Activated T-cell treated with anti-CD3 and anti-CD28 coated beads, Interleukin-2, amount 50 U/mL, for 72 hours (primary cell): ENCODE measurements at places on chromosomes 7 and 10. TPM values are rescaled to one million over a fixed set of nuclear protein-coding genes. Genes with fewer than 3 reads are reported as not detected.
A peak's percentile ranks its signal among the peaks of the same experiment; 100 is the strongest.

DNA sequence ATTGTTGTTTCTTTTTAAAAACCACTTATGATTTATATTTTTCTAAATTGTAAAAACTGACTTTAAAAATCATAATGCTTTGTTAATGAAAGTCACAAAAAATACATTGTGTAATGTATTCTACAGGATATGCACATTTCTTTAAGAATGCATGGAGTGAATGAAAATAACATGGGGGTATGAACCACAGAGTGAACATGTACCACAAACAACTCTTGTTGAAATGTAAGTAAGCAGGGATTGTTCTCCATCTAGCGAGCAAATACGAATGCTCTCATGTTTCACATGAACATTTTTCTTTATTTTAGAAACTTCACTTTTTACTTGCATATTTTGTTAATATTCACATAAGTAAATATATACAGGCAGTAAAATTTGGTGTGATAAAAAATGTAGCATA is 35.6 kb upstream of the LAMB4 start:
- DNase-seq, result no peak

DNA sequence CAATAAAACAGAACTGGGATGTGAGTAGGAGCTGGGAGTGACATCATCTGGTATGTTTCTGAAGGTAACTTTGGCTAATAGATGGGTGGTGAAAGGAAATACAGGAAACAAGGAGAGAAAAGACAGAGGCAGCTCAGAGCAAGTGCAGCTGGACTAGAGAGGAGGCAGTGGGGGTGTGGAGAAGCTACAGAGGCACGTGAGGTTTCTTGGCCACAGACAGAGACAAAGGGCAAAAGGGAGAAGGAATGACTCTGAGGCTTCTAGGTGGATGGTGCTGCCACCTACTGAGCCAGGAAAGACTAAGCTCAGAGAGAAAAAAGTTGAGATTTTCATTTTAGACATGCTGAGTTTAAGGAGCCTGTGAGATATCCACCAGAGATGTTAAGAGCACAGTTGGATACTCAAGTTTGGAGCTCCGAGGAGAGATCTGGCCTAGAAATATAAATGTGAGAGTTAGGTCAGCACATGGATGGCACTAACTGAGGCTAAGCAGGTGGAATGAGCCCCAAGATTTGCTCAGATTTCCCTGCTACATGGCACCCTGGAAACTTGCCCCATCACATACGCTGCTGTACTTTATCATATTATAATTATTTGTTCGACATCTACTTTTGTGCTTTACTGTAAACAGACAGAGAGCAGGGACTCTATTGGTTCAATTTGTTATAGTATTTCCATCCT is 293.0 kb upstream of the IMMP2L start:
- DNase-seq, result no peak

- no peak for DNase-seq
Observed at GRCh38 chr7:134891696-134892678, 94.3 kb upstream of the AGBL3 start.

GRCh38 chr7:27103489-27104226 is 1.2 kb upstream of the HOXA2 start:
- no peak for DNase-seq

DNA sequence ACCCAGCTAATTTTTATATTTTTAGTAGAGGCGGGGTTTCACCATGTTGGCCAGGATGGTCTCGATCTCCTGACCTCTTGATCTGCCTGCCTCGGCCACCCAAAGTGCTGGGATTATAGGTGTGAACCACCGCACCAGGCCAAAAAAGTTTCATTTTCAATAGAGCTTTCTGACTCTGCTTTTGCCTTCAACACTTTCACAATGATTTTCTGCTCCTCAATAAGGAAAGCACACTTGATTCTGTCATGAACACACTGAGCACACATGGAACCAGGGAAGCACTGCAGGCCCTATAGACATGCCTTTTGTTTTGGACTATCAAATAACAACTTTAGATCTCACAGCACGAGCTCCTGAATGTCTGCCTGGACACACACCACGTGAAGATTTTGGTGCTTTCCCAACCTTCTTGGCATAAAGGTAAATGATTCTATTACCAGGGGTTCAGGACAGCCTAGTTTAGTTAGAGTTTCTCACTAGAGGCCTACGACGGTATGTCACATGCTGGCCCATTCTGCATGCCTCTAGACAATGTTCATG is 8.0 kb downstream of the RRP12 start:
- DNase-seq, result no peak

GRCh38 chr10:6346631-6347030 is 143.9 kb downstream of the PFKFB3 start:
- DNase-seq, result no peak

- DNase-seq, result peak; percentile 11
Observed at GRCh38 chr7:118590107-118590506, 365.6 kb downstream of the ANKRD7 start.

DNA sequence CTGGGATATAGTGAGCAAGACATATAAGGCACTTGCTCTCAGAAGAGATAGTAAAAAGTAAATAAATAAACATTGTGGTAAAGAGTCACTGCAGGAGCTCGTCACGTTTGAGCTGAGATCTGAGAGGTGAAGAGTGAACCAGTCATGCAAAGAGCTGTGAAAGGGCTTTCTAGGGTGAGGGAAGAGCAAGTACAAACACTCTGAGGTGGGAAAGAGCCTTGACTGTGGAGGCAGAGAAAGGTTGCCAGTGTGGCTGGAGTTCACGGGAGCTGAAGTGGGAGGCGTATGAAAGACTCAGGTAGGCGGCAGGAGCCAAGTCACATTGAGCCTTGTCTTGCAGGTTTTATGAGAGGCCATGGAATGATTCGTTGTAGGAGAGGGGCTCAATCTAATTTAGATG is 141.0 kb downstream of the C1GALT1 start:
- no peak for DNase-seq

GRCh38 chr10:109861081-109861480 is 62.2 kb downstream of the XPNPEP1 start:
- no peak for DNase-seq

GRCh38 chr7:45708046-45708950 is 134.1 kb downstream of the ADCY1 start:
- DNase-seq, result no peak

GRCh38 chr7:24378871-24379616 is 95.1 kb downstream of the NPY start:
- no peak for DNase-seq

DNA sequence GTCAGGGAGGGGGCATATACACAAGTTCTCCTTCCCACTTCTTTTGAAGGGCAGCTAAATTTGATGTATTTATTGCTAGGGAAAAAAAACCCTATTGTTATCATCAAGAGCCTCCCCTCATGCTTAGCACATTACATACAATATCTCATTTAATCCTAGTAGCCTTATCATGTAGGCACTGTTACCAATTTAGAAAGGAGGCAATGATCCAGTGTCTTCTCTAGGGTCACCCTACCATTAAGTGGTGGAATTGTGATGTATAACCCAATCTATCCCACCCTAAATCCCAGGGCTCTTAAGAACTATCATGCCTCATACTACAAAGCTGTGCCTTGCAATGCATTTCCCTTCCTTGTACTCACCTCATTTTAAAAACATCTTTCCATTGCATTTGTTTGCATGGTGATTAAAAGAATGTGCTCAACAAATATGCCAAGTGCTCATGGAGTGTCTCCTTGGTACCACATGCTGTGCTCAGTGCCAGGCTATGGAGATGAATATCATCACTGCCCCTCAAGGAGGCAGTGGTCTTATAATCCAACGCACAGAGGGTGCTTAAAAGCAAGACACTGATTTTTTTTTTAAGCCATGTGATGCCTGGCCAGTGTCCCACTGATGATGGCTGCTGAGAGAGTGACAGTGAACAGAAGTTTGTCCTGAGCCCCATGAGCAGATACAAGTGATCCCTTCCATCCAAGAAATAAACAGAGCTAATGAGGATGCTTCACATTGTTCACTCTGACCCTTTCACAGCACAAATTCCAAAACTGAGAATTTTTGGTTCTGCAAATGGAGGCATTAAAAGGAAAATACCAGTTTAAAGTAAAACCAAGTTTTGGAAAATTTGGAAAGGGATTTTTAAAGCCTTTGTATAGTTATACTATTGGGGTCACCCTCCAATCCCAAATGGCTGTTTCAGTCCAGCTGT is 98.2 kb downstream of the SORBS1 start:
- no peak for DNase-seq

- no peak for DNase-seq
Observed at GRCh38 chr10:79385804-79386531, 38.7 kb downstream of the PPIF start.

DNA sequence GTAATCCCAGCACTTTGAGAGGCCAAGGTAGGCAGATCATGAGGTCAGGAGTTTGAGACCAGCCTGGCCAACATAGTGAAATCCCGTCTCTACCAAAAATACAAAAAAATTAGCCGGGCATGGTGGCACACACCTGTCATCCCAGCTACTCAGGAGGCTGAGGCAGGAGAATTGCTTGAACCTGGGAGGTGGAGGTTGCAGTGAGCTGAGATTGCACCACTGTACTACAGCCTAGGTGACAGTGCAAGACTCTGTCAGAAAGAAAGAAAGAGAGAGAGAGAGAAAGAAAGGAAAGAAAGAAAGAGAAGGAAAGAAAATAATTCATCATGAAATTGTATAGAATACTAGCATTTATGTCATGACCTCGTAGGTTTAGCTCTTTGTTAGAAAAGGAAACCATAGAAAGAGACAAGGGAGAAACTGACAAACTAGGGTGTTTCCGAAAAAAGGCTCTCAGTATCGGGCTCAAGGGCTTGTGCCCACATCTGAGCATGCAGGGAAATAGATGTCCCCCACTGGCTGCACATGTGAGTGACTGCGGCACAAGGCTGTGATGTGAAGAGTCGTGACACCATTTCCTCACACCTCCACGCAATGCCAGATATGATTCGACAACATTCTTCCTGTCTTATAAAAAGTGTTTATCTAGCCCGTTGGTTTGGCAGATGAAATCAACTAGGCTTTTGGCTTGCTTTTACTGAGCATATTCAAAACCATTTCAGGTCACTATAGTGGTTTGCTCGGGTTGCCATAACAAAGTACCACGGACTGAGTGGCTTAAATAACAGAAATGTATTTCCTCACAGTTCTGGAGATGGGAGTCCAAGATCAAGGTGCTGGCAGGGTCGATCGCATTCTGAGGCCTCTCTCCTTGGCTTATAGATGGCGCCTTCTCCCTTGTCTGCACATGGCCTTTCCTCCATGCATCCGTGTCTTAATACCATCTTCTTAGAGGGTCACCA is 2.0 kb downstream of the SRGN start:
- peak; percentile 91 for DNase-seq

DNA sequence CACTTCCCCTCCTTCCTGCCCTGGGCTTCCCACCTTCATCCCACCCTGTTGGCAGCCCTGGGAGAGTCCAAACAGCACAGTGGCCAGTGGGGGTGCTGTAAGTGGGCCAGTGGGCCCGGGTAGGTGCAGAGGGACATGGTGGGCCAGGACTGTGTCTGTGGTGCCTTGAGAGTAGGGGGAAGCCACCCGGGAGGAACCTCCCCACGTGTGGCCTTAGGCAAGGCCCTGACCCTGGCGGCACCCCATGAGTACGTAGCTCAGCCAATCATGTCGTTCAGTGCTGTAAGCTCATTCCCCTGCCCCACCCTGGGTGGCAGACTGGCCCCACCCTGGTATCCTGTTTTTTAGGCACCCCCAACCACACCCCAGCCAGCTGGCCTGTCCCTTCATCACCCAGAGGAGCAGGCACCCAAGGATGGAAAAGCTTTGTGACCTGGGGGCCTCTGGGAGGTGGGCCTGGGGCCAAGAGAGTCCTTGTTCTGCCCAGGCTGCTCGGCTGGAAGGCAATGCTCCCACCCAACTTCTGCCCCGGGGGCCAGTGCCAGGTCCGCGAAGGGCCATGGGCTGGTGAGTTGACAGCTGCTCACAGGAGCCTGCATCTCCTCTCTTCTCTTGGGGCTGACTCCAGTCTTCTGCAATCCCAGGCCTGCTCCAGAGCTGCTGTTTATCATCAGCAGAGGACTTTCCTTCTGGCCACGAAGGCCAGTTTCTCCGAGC is 41.6 kb downstream of the TSPAN15 start:
- DNase-seq, result no peak

DNA sequence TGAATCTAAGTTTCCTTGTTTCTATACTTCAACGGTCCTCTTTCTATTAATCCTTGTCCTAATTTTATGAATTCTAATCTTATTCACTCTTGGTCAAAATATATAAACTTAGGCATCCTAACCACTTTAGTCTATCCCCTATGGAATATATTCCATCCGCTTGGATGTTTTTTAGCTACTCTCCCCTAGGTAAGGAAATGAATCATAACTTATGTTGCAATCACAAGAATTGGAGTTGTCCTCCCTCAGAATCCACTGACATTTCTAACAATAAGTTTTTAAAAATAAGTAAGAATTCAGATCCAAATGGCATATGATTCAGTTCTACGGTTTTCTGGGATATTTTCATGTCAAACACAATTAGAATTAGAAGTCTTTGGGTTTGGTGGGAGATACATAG is 1081.6 kb downstream of the SORCS1 start:
- no peak for DNase-seq

The CFAP69 gene
- total RNA-seq, result 1.1 TPM

The APBB1IP gene
- total RNA-seq, result 44.1 TPM

The GPR15LG gene
- total RNA-seq, result not detected

The CYP3A4 gene
- total RNA-seq, result not detected

The TAF6 gene
- total RNA-seq, result 88.1 TPM
